Activated CD4-positive, alpha-beta T cell treated with anti-CD3 and anti-CD28 coated beads, Interleukin-2, amount 10 ng/mL, durations not matched to agents 7 days and 5 days (primary cell): ENCODE measurements at places on chromosomes 11 and 22. TPM values are rescaled to one million over a fixed set of nuclear protein-coding genes. Genes with fewer than 3 reads are reported as not detected.

The SIAE gene
- 7.5 TPM for total RNA-seq

The CDHR5 gene
- not detected for total RNA-seq

The ZFPL1 gene
- 29.8 TPM for total RNA-seq

The PDE3B gene
- total RNA-seq = 96.6 TPM

The SLC22A6 gene
- not detected for total RNA-seq

The PNPLA3 gene
- not detected for total RNA-seq

The SMIM38 gene
- 0.12 TPM for total RNA-seq

The NXPE4 gene
- total RNA-seq = not detected

The KCNA4 gene
- total RNA-seq = not detected

The PGA5 gene
- not detected for total RNA-seq

The KCNC1 gene
- not detected for total RNA-seq

The FREY1 gene
- total RNA-seq = 3.2 TPM

The OR5B21 gene
- total RNA-seq = not detected

The MS4A15 gene
- not detected for total RNA-seq

The ISX gene
- total RNA-seq = not detected

The PKP3 gene
- total RNA-seq = not detected

The EHF gene
- not detected for total RNA-seq

The RFPL1 gene
- not detected for total RNA-seq

The CBLIF gene
- total RNA-seq = not detected

The C11orf91 gene
- 0.27 TPM for total RNA-seq

The TTC28 gene
- 1.2 TPM for total RNA-seq

The C11orf87 gene
- not detected for total RNA-seq

The CCDC116 gene
- total RNA-seq = 0.42 TPM

The MPZL2 gene
- total RNA-seq = 6.0 TPM

The TBX1 gene
- total RNA-seq = not detected

The CYB5R2 gene
- 0.82 TPM for total RNA-seq

The ACER3 gene
- 12.5 TPM for total RNA-seq

The OR10A2 gene
- total RNA-seq = not detected

The OR51E1 gene
- total RNA-seq = not detected

The NCAM1 gene
- total RNA-seq = 0.15 TPM

The GNAZ gene
- 0.35 TPM for total RNA-seq

The CALCA gene
- total RNA-seq = not detected

The APOL5 gene
- not detected for total RNA-seq

The GVQW3 gene
- 5.7 TPM for total RNA-seq

The POTEH gene
- total RNA-seq = not detected

The PITPNB gene
- 93.2 TPM for total RNA-seq

The FXYD6 gene
- not detected for total RNA-seq

The HEPN1 gene
- total RNA-seq = not detected

The AMOTL1 gene
- 4.0 TPM for total RNA-seq

The FAM111B gene
- total RNA-seq = 106 TPM

The PRRG4 gene
- 0.30 TPM for total RNA-seq
